ENCODE measurements at places on chromosomes 6 and 20.

DNA sequence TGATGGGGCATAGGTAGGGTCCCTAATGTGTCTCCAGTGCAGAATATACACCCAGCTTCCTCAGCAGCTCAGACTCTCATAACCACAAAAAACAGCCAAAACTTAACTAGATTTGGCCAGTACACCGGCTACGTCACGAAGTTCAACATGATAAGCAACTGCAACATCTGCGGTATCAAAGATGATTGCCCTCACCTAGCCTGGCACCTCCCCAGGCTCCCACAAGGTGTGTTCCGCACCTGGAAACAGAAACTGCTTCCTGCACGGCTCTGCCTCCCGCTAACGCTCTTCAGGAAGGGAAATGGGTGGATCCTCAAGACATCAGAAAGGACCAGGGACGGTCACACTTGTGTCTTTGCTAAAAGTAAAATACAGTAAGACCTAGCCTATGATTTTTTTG is 9.5 kb downstream of the TXNDC5 start:
- DNase-seq, result no peak

DNA sequence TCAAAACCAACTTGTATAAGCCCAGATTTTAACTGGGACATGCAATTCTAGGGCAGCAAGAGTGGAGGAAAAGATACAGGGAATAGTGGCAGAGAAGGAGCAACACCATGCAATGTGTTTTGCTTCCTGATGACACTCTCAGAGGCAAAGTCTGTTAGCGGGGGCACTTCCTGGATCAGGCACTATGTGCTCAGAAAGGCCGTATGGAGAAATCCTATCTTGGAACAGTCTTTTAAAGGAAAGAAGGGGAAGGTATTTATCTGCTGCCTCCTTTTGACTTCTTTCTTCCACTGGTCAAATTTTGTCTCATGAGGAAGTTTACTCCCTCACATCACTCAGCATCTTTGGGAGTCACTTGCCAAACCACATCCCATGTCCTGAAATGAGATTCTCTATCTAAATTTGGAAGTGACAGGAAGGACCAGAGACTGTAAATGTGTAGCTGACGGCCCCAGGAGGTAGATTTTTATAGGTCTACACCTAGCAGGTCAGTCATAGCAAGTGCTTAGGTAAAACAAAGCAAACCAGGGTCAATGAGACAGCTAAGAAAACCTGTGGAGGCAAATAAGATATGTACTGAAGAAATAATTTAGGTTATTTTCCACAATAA is 91.7 kb upstream of the ELOVL5 start:
- no peak for DNase-seq

DNA sequence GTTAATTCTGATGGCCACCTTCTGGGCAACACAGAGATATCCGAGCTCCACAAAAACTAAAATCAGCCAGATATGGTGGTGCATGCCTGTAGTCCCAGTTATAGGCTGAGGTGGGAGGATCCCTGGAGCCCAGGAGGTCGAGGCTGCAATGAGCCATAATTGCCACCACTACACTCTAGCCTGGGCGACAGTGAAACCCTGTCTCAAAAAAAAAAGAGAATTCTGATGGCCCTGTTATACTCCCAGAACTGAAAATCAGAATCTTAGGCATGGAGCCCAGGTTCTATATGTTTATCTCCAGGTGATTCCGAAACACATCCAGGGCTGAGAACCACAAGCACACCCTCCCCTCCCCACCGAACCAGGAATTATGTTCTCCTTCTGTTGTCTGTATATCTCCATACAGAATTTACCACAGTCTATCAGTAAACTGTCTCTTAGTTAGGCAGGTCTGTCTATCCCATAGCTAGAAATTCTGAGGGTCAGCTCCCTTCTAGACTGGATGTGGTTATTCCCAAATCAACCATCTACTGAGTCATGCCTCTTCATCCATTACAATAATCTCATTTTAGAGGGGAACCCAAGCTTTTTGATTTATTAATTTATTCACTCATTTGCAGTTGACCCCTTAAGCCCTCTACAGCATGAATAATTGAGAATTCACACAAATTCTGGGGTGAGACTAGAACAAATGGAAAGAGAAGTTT is 24.8 kb upstream of the CCND3 start:
- DNase-seq, result no peak

DNA sequence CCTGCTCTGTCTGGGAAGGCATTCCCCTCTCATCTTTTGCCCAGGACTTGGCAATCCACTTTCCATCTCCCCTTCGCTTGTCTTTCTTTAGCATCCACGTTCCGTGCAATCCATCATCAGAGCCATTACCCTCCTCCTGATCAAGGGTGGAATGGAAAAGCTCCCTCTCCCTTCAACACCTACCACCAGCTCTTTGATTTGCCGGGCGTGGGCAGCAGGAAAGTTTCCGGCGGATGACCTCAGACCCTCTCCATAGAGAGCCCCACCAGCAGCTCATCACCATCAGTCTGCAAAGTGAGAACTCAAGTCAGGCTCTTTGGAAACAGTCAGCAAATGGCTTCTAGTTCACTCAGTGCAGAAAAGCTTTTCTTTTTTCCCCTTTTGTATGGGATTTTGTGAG is 76.2 kb downstream of the TSHZ2 start:
- no peak for DNase-seq

GRCh38 chr6:16741112-16742016 is 19.9 kb downstream of the ATXN1 start:
- DNase-seq, result peak; percentile 65

GRCh38 chr6:143288923-143289322 is 161.6 kb downstream of the ADAT2 start:
- DNase-seq, result no peak

DNA sequence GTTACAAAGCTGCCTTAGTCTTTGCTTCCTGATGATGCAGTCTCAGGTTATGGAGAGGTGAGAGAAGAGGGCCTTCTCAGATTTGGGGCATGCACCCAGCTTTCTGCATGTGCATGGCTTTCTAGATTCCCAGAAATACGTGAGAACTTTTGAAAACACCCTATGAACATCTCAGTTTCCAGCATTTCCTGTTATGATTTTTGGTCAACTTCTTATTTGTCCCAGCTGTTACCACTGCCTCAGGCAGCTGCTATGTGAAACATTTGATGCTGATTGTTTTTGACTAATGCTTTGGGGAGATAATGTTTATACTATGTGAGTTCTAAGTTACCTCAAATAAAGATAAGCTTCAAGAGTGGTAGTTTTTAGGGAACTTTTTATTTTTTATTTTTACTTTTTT is 9.5 kb upstream of the SNAP25 start:
- no peak for DNase-seq

DNA sequence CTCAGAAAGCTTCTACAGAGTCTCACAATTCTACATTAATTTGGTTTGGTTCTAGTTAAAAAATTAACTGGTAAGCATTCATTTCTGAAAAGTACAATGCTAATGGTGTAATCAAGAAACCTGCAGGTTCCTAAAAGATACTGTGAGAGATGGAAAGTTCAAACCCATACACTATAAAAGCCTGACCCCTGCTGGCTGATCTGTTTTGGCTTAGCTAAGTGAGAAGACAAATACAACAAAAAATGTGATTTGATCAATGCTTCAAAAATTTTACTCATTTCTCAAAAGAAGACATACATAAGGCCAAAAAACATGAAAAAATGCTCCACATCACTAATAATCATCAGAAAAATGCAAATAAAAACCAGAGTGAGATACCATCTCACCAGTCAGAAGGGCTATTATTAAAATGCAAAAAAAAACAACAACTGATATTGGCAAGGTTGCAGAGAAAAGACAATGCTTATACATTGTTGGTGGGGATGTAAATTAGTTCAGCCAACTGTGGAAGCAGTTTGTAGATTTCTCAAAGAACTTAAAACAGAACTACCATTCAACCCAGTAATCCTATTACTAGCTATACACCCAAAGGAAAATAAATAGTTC is 102.8 kb downstream of the MOXD1 start:
- peak; percentile 23 for DNase-seq

GRCh38 chr6:158799051-158799792 is 19.9 kb downstream of the EZR start:
- no peak for DNase-seq

DNA sequence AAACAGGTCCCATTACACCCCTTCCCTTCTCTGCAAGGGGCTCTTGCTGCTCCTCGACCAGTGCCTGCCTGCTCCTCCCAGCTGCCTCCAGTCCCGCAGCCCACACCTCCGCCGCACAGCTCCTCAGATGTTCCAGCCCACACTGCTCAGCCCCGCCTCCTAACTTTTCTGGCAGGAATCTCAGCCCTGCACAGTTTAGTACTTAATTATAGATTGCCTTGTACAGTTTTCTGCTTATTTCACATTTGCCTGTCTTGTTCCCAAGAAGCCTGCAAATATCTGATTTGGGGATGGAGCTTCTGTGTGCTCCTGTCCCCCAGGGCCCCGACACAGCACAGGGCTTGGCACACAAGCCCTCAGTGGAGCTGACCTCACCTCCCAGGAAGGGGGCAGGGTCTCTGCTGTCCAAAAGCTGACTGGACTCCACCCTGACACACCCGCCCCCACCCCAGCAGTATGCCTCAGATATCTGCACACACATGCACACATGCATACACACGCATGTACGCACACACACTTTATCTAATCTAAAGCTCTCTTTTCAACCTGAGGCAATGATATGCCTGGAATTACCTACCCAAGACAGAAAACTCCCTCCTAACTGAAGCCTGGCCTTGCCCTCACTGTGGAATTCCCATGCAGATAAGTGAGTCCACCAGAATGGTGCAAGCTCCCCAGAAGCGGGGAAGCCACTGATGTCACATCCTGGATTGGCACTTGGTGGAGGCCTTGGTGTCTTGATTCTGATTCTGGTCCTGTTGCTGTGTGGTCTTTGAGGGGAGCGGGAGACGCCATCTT is 1.2 kb upstream of the PNPLA1 start:
- DNase-seq, result peak; percentile 60

DNA sequence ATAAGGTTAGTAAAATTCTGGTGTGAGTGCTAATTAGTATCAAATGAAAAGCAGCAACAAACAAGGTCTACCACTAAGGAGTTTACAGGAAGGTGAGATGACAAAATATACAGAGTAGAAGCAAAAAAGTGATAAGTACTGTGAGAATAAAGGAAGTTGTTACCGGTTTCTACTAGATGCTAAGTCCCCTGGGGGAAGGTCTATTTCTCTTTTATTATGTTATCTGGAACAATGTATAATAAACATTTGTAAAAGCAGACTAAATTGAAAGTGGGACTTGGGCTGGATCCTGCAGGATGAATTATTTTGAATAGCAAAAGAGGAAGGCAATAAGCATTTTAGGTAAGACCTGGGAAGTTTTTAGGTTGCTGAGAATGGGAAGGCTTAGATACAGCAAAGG is 158.7 kb upstream of the SLC22A16 start:
- no peak for DNase-seq

- DNase-seq, result no peak
These were observed 3.0 kb upstream of the PHACTR2 start for GRCh38 chr6:143674483-143675381.

GRCh38 chr20:45968801-45969711 is 2.9 kb downstream of the ZNF335 start:
- no peak for DNase-seq

GRCh38 chr6:88165844-88166492 is at the start of gene CNR1:
CNR1 (minus strand) TSS chr6:88166347; CDS start chr6:88145274, 21,073 bp downstream.
- DNase-seq, result peak; percentile 37

DNA sequence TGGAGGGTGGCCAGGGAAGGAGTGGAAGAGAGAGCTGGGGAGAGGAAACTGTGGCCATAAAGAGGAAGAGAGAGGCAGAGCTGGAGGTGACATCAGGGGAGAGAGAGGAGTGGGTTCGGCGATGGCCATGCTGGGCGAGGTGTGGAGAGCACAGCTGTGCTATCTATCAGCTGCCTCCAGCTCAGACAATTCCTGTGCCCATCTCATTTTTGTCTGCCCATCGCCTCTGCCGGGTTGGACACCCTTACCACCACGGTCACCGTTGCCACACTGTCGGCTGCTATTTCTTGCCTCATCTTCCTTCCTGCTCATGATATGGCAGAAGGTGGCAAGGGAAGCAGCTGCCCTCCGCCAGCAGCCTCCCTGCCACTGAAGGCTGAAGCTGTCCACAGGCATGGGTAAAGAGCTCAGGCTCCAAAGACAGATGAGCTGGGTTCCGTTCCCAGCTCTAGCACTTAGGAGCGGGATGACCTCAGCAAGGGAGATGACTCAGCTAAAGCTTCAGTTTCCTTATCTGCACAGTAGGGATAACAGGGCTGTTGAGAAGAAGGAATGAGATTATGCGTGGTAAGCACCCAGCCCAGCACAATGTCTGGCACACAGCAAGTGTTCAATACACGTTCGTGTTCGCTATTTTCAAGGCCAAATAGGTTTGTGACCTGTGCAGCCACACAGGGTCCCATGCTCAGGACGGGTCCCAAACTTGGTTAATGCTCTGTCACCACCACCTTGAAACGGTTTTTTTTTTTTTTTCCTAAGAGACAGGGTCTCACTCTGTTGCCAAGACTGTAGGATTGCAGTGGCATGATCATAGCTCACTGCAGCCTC is 21.9 kb upstream of the TAF8 start:
- DNase-seq, result no peak

- no peak for DNase-seq
These were observed 168.2 kb downstream of the GPX5 start for GRCh38 chr6:28693751-28694443.

DNA sequence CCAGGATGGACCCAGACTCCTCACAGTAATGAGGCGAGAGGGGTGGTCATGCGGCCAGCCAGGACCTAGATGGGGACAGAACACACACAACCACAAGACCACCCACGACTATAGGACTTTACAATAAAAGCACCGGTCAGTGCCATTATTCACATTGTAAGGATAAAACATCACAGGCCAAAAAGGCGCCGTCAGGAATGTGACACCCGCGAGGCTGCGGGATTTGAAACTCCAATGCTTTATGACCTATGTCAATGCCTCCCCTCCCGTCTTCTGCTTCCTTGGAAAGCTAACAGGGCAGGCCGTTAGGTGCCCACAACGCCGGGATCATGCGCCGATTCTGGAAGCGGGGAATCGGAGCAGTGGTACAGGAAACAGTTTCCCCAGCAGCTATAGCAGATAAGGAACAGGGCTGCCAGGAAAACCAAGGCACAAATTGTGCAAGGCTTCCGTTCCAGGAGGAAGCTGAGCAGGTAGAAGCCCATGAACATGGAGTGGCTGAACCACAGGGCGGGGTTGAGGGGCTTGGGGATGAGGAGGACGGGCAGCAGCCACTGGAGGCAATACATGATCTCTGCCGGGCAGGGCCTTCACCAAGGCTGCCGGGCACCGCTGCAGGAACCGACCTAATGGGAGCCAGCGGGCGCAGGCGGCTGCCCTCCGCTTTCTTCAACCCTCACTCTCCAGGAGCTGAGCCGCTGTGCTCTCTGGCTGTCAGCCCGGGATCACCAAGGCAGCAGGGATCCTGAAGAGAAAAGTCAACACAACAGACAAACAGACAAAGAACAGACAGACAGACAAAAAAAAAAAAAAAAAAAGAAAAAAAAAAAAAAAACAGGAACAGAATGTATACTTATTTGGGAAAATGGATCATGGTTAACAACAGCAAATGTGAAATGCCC is 2.2 kb upstream of the NNAT start:
- no peak for DNase-seq

- no peak for DNase-seq
These were observed 393.7 kb downstream of the UTRN start for GRCh38 chr6:144678844-144679243.

DNA sequence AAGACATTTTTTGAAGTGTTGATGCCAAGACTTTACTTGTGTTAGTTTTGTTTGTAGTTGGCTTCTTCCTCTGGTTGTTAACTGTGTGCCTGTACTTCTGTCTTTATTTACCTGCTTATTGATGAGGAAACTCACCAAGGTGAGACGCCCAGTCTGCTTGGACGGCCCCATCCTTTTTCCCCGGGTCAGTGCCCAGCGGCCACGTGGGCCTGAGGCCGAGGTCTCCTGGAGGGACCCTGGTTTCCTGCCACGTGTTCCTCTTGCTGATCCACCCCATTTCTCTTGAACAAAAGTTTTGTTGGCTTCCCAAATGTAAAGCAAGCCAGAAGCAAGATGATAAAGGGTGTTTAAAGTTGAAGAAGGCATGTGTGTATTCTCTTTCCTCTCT is 24.8 kb downstream of the DUSP22 start:
- no peak for DNase-seq

All from AG08396 (cell line).